ENCODE measurements at places on chromosomes 1 and 21. TPM values are rescaled to one million over a fixed set of nuclear protein-coding genes. Genes with fewer than 3 reads are reported as not detected.

The CELA2A gene
- total RNA-seq = not detected

The ALPL gene
- 4.8 TPM for total RNA-seq

The LCE2B gene
- total RNA-seq = not detected

The CFHR3 gene
- not detected for total RNA-seq

The TRIM17 gene
- total RNA-seq = 0.72 TPM

The MPL gene
- not detected for total RNA-seq

The RPTN gene
- not detected for total RNA-seq

The LCE1F gene
- total RNA-seq = not detected

The ANKRD65 gene
- total RNA-seq = not detected

The CA14 gene
- 2.2 TPM for total RNA-seq

DNA sequence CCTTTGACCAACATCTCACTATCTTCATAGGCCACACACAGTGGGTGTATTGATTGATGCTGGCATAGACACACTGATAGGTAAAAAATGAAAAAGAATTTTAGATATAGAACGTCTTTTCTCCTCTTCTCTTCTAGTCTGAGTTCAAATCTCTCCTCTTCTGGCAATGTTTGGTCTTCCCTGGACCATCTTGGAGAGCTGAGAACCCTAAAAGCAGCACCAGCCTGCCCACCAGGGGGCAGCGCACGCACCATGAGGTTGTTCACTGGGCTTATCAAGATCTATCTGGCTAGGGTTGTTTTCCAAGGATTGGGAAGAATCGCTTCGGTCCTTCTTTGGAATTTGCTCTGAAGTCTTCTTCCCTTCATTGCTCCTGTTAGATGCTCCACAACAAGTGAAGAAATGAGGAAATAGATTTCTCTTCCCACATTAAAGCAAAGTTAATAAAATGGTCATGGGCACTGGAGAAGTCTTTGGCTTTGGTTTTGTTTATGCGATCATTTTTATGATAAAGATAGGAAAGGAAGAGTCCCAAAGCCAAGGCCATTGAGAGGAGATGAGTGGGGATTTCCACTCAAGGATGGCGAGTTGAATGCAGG lies 104.0 kb upstream of the OLIG2 start:
- peak; percentile 43 for DNase-seq

GRCh38 chr1:112877750-112878149 lies 78.2 kb downstream of the SLC16A1 start:
- DNase-seq = no peak

DNA sequence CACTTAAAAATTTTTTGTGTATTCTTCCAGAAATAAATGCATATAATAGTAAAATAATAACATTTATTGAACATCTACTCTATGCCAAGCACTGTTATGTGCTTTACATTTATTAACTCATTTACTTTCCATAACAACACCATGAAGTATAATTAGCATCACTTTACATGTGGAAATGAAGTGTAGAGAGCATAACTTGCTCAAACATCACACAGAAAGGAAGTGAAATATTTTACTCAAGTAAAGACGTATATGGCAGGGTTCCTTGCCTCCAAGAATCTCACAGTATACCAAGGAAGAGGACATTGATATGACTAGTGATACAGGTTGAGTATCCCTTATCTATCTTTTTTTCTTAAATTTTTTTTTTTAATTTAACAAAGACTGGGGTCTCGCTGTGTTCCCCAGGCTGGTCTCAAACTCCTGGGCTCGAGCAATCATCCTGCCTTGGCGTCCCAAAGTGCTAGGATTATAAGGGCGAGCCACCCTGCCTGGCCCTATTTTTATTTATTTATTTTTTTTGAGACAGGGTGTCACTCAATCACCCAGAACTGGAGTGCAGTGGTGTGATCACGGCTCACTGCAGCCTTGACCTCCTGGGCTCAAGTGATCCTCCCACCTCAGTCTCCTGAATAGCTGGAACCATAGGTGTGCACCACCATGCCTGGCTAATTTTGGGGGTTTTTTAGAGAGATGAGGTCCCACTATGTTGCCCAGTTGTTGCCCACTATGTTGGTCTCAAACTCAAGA lies 7.7 kb upstream of the CLIC4 start:
- no peak for DNase-seq

DNA sequence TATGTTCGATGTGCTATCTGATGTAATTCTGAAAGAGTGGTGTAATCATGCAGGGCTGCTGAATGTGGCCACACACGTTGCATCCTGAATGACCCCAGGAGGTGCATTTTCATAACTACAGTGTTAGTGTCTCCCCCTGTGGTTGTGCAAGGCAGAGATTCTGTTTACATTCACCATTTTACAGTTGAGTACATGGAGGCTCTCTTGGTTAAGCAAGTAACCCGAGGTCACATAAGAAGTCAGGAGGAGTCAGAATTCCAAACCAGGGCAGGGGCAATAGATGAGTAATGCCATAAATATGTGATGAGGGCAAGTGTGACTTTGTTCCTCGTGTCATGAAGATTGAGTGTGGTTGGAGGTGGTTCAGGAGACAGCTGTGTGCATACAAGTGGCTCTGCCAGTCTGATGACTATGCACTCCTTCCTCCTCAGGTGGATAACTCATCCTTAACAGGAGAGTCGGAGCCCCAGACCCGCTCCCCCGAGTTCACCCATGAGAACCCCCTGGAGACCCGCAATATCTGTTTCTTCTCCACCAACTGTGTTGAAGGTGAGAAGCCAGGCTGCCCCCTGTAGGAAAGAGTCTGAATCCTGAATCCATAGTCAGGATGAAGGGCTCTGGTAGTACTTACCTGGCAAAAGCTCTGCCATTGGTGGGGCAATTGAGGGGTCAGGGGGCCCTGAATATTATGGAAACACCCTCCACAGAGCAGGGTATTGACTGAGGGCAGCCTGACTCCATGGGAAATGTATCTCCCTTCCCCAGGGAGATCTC lies 9.3 kb downstream of the ATP1A2 start:
- no peak for DNase-seq

DNA sequence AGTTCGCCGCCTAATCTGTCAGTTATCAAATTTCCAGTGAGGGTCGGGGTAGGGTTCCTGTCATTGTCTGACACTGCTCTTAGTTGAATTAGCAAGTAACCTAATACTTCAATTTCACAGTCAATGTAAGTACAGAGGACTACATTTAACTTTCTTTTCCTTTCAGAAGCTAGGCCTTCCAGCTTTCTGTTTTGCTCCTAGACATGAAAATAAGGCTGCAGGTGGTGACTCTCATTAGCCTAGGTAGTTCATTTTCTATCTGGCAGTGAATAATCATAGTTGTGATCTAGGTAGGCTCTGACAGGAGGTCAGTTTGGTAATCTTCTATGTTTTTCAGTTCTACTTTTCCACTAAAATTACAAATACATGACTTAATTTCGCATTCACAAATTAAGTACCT lies 783.1 kb downstream of the MRPL39 start:
- DNase-seq = no peak

GRCh38 chr1:221880182-221880581 lies 138.3 kb upstream of the DUSP10 start:
- no peak for DNase-seq

DNA sequence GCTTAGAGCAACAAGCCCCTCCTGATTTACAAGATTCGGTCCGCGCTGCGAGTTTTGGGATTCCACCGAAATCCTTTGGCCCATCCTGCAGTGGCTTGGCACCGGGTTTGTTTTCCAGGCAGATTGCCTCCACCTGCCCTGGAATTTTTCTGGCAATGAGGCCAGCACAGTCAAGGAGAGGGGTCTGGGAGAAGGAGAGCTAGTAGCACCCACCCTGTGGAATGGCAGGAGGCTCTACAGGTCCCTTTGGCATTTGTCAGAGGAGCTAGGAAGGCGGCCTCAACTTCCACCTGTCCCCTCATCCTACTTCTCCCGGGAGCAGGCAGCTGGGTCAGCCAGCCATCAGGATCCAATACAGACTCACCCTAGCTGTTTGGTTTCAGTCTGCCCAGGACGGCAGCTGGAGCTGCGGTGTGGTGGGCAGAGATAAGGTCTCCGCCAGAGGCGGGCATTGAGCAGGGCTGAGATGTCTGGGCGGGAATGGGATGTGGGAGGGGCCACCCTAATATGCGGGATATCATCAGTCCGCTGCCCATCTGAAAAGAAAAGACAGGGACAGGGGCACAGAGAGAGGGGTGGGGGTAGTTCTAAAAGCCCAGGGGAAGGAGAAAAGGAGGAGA lies 37.8 kb upstream of the PRELP start:
- no peak for DNase-seq

DNA sequence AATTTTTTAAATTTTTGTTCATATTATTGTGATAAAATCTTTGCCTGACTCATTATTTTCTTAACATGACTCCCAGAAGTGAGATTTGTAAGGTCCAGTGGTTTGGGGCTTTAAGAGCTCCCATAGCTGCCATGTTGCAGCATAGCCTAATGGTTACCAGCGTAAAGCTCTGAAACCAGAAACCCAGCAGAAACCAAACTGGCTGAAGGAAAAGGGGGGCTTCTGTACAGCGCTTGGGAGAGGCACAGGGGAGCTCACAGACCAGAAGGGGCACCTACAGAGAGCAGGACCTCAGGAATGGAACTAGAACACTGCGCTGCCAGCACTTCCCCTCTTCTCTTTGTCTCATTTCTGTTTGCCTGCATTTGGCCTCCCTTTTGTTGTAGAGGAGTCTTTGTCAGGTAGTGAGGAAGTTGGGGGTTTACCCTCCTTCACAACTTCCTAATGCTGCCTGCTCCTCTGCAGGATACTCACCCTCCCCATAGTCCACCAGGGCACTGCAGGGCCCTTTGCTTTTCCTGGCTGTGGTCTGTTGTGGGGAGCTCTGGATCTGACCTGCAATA lies 2.6 kb upstream of the PYCR2 start:
- DNase-seq = no peak

- peak; percentile 79 for DNase-seq
These were observed 166.2 kb downstream of the ASTN1 start for GRCh38 chr1:176998183-176998795.

- no peak for DNase-seq
These were observed 18.0 kb downstream of the UMODL1 start for GRCh38 chr21:42089093-42089631.

GRCh38 chr1:83058327-83058726 lies 940.6 kb downstream of the TTLL7 start:
- DNase-seq = no peak

GRCh38 chr1:228002792-228003191 lies 4.0 kb upstream of the WNT3A start:
- DNase-seq = no peak

DNA sequence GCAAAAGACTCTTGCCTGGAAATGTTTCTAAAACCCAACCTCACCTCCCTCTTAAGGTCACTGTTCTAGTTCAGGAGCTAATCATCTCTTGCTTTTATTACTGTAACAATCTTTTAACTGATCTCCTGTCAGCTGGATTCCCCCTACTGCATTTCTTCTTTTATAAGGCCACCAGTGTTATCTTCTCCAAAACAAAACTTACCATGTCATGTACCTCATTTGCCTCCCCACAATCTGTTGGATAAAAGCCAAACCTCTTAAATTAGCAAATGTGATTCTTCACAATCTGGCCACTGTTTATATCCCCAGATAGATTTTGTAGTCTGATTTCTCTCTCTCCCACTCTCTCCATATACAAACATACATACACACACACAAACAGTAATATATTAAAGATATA lies 143.3 kb downstream of the DENND1B start:
- DNase-seq = no peak

GRCh38 chr1:163290025-163290640 lies 31.6 kb upstream of the NUF2 start:
- DNase-seq = peak; percentile 6

GRCh38 chr1:21909787-21910503 lies 27.2 kb downstream of the HSPG2 start:
- DNase-seq = no peak
